ENCODE measurements at places on chromosomes 1 and 21. TPM values are rescaled to one million over a fixed set of nuclear protein-coding genes. Genes with fewer than 3 reads are reported as not detected.
A peak's percentile ranks its signal among the peaks of the same experiment; 100 is the strongest.

Gene RIPK4
- total RNA-seq, result not detected

Gene CACNA1S
- total RNA-seq, result 0.07 TPM

Gene L1TD1
- not detected for total RNA-seq

Gene ARHGEF19
- 3.6 TPM for total RNA-seq

Gene KCNQ4
- total RNA-seq, result 2.7 TPM

Gene PDC
- not detected for total RNA-seq

Gene PPIAL4G
- 0.12 TPM for total RNA-seq

Gene PKP1
- not detected for total RNA-seq

Gene AMY1A
- 0.76 TPM for total RNA-seq

Gene FCN3
- not detected for total RNA-seq

DNA sequence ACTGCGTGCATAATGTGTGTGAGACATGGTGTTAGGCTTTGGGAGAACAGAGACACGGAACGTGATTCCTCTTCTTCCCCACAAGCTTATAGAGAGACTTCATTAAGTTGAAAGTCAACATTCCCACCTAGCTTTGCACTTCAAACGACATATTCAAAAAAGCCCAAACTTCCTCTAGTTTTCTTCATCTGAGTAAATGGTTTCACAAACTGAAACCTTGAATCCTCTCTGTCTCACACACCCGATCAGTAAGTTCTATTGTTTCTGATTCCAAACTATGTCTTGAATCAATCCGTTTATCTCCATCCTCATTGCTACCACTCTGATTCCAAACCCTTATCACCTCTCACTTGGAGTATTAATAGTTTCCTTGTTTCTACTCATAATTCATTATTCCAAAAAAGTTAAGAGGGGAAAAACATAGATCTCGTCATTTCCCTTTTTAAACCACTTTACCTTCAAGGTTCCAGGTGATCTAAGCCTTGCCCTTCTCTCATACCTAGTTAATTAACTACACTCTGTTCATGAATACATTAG lies 1.6 kb upstream of the METTL18 start:
- no peak for DNase-seq
- no peaks in the 10 kb centered on the region for H3K4me1 ChIP-seq
- no peak overlapping the region for H3K4me3 ChIP-seq
- H3K36me3 ChIP-seq, result no peaks in the 10 kb centered on the region

- H3K4me1 ChIP-seq, result no peaks in the 10 kb centered on the region
- H3K4me3 ChIP-seq, result no peak overlapping the region
- no peaks in the 10 kb centered on the region for H3K27me3 ChIP-seq
- H3K27ac ChIP-seq, result no peak overlapping the region
Measured at GRCh38 chr1:33143698-33144097, 38.1 kb downstream of the TRIM62 start.

DNA sequence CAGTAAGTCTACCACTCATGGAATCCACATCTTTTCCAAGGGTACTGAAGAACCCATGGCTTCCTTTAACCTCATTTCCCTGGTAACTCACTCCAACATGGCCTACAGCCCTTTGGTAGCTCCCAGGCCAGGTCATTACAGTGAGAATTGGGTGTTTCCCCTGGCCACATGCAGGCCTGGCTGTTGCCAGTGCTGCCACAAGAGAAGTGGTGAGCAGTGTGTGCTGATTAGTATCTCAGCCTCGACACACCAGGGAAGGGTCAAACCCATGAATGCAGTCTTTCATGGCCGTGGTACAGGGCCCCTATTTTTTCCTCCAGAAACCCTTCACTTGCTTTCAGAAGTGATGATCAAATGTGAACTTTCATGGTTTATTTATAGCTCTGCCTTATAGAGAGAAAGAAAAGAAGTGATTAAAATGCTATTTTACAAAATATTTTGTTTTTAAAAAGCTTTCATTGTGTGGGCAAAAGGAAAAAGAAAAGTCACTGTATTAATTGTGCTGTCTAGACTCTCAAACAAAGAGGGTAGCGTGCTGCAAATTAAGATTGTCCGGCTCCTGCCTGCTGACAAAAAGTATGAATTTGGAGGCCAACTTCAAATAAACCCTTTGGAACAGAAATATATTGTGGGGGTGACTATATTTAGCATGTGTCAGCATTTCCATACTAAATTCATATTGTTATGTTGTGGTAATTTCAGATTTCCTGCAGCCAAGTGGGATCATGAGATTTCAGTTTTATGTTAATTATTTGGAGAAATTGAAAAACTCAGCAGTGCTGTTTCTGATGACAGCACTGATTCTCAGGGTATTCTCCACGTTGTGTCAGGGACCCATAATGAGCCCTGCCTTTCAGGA lies 62.0 kb upstream of the HOOK1 start:
- H3K27ac ChIP-seq, result no peak overlapping the region
- no peaks in the 10 kb centered on the region for H3K27me3 ChIP-seq
- no peak overlapping the region for H3K4me3 ChIP-seq
- no peak for DNase-seq

- H3K4me3 ChIP-seq, result no peak overlapping the region
- H3K27me3 ChIP-seq, result no peaks in the 10 kb centered on the region
- H3K36me3 ChIP-seq, result no peaks in the 10 kb centered on the region
- no peak overlapping the region for H3K27ac ChIP-seq
- no peaks in the 10 kb centered on the region for H3K4me1 ChIP-seq
Measured at GRCh38 chr1:197356723-197357533, 88.9 kb downstream of the CRB1 start.

DNA sequence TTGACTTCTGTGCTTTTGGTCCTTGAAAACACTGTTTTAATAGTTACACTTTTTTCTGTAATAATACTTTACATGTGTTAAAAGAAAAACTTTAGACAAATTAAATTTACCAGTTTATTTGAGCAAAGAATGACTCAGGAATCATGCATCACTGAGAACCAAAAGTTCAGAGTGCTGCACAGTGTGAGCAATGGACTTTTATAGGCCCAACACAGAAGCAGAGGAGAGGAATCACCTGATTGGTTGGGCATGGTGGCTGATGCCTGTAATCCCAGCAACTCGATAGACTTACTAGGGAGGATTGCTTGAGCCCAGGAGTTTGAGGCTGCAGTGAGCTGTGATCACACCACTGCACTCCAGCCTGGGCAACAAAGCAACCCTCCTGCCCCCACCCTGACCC lies 29.3 kb downstream of the ZNF648 start:
- no peak overlapping the region for H3K27ac ChIP-seq
- no peaks in the 10 kb centered on the region for H3K4me1 ChIP-seq
- no peak overlapping the region for H3K4me3 ChIP-seq
- H3K36me3 ChIP-seq, result no peaks in the 10 kb centered on the region

GRCh38 chr1:197921235-197922069 lies 4.3 kb downstream of the LHX9 start:
- H3K36me3 ChIP-seq, result no peaks in the 10 kb centered on the region
- no peak overlapping the region for H3K4me3 ChIP-seq
- peaks cover 49% of the 10 kb centered on the region for H3K27me3 ChIP-seq
- peaks cover 4% of the 10 kb centered on the region for H3K4me1 ChIP-seq

DNA sequence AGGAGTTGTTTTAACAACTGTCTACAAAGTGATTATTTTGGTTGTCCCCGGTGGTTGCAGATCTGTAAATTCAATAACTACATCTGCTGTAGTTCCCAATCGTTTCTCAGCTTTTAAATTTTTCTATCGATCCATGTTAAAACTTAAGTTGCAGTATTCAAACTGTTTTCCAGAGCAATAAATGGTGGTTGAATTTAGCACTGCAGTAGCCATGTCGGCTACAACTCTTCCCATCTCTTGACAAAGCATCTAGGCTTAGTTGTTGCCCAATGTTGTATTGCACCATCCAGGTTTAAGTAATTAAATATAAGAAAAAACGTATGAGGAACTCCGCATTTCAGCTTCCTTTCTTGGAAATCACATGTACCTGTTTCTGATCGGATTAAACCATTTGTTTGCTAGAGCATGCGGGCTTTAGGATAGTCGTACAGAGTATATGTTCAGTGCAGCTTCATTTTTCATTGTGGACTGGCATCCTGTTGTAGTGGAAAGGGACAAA lies 996 bp downstream of the CNIH4 start:
- H3K27me3 ChIP-seq, result no peaks in the 10 kb centered on the region
- H3K4me3 ChIP-seq, result peak overlapping the region; percentile 74
- peaks cover 8% of the 10 kb centered on the region for H3K4me1 ChIP-seq
- DNase-seq, result no peak
- peak overlapping the region; percentile 90 for H3K27ac ChIP-seq
- H3K36me3 ChIP-seq, result no peaks in the 10 kb centered on the region

- no peak overlapping the region for H3K27ac ChIP-seq
- no peaks in the 10 kb centered on the region for H3K4me1 ChIP-seq
- H3K27me3 ChIP-seq, result no peaks in the 10 kb centered on the region
- H3K36me3 ChIP-seq, result no peaks in the 10 kb centered on the region
Measured at GRCh38 chr1:50027794-50028193, 4.0 kb upstream of the AGBL4 start.

DNA sequence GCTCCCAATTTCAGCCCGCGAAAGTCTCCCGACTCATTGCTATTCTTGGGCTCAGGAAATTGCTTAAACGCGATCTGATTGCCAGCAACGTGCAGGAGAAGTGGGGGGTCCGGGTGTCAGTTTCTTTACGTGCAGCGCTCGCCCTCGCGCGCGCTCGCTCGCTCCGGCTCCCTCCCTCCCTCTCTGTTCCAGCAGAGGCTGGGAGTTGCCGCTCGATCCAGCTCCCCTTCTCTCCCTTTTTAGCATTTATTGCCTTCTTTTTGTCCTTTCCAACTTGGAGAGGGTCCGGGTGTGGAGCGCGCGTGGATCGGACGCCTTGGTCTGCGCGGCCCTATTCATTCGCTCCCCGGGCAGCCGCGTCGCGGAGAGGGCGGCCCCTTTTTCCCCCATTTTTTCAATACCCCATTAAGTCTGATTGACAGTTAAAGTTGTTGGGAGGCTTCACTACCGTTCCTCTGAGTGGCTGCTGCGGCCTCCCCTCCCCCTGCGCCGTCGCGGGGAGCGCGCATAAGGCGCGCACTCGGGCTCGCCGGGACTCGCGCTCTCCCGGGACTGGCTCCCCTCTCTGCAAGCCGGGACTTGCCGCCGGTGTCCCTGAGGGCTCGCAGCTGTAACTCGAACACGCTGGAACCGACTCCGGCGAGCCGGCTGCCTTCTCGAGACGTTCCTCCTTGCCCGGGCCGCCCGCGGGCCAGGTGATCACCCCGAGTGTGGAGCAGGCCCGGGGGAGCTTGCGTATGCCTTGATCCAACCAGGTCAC lies at the start of gene DHRS3:
Gene DHRS3 (minus strand): TSS at position 310 of the 760 bp plus-strand sequence. CDS start 862 bp downstream, outside the sequence.
- no peaks in the 10 kb centered on the region for H3K4me1 ChIP-seq
- H3K4me3 ChIP-seq, result peak within 1 kb of the TSS; percentile 57
- H3K36me3 ChIP-seq, result no peaks in the 10 kb centered on the region

- H3K36me3 ChIP-seq, result no peaks in the 10 kb centered on the region
- no peak for DNase-seq
- H3K4me1 ChIP-seq, result no peaks in the 10 kb centered on the region
- no peaks in the 10 kb centered on the region for H3K27me3 ChIP-seq
- H3K4me3 ChIP-seq, result no peak overlapping the region
Measured at GRCh38 chr1:201750120-201750519, 78.8 kb upstream of the IPO9 start.

GRCh38 chr21:45451091-45451740 lies 46.3 kb downstream of the COL18A1 start:
- peaks cover 17% of the 10 kb centered on the region for H3K4me1 ChIP-seq
- DNase-seq, result no peak
- no peaks in the 10 kb centered on the region for H3K36me3 ChIP-seq
- no peak overlapping the region for H3K27ac ChIP-seq
- no peak overlapping the region for H3K4me3 ChIP-seq
- no peaks in the 10 kb centered on the region for H3K27me3 ChIP-seq

- H3K4me3 ChIP-seq, result no peak overlapping the region
- DNase-seq, result no peak
- H3K36me3 ChIP-seq, result no peaks in the 10 kb centered on the region
- H3K27ac ChIP-seq, result no peak overlapping the region
Measured at GRCh38 chr1:26727476-26727875, 31.7 kb downstream of the ARID1A start.

DNA sequence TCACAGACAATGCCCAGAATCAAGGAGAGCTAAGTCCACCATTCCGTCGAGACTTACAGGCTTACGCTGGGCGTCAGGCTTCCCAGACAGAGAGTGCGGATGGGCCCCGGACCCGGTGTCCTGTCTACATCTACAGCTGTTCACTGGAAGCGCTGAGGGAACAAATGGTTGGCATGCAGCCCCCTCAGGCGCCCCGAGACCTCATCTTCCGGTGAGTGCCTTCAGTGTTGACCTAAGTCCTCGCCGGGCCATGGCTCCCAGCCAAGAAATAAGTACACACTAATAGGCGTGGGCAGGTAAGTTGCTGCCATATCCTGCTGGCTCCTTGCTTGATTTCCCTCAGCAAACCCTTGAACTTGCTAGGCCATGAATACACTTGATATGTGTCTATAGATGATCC lies 26.2 kb downstream of the HYI start:
- H3K27me3 ChIP-seq, result no peaks in the 10 kb centered on the region
- no peaks in the 10 kb centered on the region for H3K4me1 ChIP-seq
- no peaks in the 10 kb centered on the region for H3K36me3 ChIP-seq
- H3K4me3 ChIP-seq, result no peak overlapping the region

DNA sequence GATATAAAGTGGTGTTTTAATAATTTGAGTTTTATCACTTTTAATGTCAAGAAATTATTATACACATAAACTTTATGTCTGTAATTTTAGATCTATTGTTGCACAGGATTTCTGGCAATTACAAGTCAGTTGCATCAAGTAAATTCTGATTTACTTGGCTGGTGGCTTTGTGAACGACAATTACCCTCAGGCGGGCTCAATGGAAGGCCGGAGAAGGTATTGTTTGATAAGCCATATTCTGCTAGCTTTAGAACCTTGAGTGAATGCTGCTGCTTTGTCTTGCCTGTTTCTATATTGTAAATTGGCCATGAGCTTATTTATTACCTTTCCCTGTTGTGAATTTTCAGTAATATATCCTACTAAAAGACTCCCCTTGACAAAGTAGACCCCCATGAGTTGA lies 4.6 kb upstream of the MSH4 start:
- no peaks in the 10 kb centered on the region for H3K27me3 ChIP-seq
- H3K4me3 ChIP-seq, result no peak overlapping the region
- no peaks in the 10 kb centered on the region for H3K36me3 ChIP-seq
- H3K4me1 ChIP-seq, result no peaks in the 10 kb centered on the region
- no peak for DNase-seq
